ENCODE measurements at places on chromosomes 2 and 18.

GRCh38 chr2:20645761-20646160 is 5.1 kb downstream of the HS1BP3 start:
- DNase-seq = no peak

DNA sequence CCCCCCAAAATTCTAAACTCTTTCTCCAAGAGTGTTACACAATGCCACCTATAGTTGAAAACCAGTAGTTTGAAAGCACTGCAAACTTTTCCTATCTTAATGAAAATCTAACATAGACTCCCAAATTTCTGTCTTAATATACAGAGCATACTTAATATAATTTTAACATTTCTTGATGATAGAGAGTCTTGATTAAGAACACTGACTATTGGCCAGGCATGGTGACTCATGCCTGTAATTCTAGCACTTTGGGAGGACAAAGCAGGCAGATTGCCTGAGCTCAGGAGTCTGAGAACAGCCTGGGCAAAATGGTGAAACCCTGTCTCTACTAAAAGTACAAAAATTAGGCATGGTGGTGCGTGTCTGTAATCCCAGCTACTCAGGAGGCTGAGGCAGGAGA is 34.2 kb downstream of the ASXL2 start:
- DNase-seq = no peak

DNA sequence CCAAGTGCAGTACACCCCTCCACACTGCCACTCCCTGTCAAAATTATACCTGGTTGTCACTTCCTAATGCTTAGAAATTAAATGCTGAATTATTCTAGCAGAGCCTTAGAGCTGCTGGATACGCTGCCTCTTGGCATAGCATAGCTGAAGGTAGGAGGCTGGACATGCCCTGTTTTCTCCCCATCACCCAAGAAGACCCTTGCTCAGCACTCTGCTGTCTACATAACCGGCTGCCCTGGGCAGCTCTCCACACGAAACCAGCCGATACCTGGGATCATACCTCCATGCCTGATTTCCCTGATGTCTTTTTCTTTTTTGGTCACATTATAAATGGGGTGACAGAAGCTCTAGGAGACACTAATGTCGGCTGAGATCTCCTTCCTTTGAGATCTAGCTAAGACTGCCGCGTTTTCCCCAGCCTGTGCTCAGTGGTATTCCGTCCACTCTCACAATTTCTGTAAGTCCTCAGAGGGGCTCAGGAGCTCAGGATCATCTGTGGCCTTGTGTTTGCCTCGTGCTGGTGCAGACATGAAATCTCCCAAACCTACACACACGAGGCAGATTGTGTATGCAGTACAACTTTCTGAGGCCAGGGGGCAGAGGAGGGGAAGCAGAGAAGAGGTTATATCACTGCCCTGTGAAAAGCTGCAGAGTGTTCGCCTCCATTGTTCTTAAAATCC is 13.5 kb upstream of the ZAP70 start:
- DNase-seq = no peak

GRCh38 chr2:69088466-69088865 is 75.5 kb downstream of the ANTXR1 start:
- no peak for DNase-seq

GRCh38 chr18:21257386-21257785 is 15.4 kb downstream of the GREB1L start:
- no peak for DNase-seq

DNA sequence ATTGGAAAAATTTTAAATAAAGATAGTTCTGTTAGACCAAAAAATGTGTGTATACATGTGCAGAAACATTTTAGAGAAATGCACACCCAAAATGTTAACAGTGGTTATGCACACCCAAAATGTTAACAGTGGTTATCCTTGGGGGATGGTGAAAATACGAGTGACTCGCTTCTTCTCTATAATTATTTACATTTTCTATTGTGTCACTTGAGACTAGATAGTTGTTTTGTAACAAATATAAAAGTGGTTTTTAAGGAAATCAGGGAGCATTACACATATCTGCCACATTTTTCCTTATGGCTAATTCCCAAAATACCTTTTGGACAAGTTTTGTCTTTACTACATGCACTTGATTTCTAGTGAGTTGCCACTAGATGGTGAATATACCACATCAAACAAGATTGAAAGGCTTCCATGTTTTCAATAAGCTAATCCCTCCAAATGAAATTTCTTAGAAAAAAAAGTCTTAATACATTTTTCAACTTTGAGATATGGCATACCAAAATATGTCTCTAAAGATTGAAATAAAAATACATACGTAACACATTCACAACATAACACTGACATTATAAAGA is 9.0 kb upstream of the HIBCH start:
- DNase-seq = no peak

- no peak for DNase-seq
Measured at GRCh38 chr2:47034973-47035609, 119.5 kb upstream of the MCFD2 start.

DNA sequence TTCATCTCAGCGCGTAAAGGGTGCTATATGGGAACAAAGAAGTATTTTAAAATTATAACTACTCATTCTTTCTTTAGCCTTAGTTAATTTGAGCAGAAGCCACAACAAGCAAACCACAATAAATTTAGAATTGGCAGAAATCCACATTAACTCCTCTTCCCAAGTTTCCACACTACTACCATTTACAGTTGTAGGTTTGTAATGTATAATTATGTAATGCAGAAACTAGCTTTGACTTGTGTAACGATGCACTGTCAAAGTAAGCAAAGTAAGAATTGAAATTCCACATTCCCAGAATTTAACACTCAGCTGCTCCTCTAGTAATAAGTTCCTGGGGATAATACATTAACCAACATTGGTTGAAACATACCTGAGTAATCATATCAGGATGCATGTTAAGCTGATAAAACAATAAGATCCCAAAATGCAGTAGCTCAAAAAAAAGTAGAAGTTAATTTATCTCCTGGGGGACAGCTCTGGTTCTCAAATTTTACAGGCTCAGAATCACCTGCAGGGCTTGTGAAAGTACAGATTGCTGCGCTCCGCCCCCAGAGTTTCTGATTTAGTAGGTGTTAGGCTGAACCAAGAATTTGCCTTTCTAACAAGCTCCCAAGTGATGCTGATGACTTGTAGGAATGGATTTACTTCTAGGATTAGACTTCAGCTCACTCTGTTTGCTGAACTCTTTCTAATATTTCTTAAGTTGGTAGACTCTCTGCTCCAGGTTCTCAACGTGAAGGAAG is 9.9 kb downstream of the GRP start:
- DNase-seq = no peak

GRCh38 chr2:29916571-29916970 is 4.8 kb downstream of the ALK start:
- DNase-seq = no peak

GRCh38 chr2:100429726-100430125 is 12.3 kb upstream of the CHST10 start:
- DNase-seq = no peak

DNA sequence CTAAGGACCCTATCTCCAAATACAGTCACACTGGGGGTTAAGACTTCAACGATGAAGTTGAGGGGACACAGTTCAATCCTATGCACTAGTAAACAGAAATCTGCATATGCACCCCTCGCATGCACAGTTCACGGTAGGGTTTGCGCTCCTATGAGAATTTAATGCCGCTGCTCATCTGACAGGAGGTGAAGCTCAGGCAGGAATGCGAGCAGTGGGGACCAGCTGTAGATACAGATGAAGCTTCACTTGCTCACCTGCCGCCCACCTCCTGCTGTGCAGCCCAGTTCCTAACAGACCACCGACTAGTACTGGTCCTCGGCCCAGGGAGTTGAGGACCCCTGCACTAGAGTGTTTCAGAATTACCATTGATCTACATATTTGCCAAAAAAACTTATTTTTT is 40.0 kb upstream of the FAHD2A start:
- DNase-seq = no peak

GRCh38 chr2:74513605-74514367 is 464 bp upstream of the TLX2 start:
- DNase-seq = no peak

GRCh38 chr18:76658627-76659026 is 163.6 kb upstream of the ZNF516 start:
- no peak for DNase-seq

DNA sequence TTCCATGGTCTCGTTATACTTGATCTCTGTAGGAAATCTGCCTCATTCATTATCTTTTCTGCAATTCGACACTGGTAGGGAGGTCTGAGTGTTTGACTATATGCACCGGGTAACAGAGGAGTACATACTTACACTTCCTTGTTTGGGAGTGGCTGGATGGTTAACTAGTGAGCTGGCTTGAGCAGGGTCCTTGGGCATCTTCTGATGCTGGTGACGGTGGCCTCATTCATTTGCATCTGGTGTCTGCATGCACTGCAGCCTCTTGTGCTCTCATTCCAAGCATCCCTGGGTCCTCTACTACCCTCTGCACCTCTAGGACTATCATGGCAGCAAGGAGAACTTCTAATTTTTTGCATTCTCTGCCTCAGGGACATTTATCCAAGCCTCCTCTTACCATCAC is 100.0 kb upstream of the TCF4 start:
- DNase-seq = no peak

DNA sequence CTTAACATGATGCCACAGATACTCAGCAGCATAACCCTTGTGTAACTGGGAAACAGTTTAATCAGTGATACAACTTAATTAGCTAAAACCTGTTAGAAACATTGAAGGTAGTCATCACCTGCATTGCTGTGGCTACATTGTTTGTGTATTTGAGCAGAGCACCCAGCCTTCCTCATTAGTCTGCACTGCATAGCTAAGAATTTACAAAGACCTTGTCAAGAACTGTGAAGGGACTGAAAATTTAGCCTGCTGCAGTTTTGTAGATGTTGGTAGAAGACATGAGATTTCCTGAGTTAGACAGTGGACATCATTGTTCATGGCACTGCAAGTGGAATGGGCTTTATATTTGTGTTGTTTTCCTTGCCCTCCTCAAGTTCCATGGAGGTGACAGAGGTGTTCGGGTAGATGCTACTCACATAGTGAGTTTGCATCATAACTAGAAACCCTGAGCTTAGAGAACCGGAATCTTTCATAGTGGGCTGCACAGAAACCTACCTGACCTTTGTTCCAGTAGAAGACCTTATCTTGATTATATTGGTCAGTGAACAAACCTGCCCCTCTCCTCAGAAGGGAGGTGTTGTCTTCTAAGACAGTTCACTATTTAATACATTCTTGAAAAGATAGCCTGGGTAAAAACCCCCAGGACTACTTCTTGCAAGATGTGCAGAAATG is 12.5 kb downstream of the VAPA start:
- DNase-seq = no peak

DNA sequence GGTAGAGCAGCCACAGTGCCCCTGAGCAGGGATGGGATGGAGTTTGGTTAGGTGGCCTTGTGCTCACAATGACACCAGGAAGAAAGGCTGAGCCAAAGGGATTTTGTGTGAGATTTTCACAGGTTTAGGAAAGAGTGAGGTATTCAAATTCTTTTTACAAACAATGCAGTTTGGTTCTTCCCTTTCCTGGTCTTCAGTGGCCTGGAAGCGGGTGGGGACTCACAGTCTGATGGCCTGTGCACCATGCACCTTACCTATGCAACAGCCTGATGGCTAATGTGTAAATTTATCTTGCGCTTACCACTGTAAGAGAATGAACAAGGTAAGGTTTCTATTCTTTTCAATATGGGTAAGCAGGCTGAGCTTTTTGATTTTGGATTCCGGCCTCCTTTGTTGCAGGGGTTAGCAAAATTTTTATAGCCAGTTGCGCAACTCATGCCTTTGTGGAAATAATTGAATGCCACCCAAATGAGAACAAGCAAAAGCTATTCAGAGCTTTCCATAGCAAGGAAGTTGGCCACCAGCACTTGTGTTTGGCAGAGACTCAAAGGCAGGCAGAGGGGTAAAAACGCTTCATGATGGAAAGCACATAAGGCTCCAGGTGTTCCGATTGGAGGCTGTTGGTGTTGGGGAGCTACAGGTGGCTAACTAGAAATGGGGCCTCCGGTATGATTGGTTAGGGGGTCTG is 23.8 kb upstream of the IL1R2 start:
- no peak for DNase-seq

DNA sequence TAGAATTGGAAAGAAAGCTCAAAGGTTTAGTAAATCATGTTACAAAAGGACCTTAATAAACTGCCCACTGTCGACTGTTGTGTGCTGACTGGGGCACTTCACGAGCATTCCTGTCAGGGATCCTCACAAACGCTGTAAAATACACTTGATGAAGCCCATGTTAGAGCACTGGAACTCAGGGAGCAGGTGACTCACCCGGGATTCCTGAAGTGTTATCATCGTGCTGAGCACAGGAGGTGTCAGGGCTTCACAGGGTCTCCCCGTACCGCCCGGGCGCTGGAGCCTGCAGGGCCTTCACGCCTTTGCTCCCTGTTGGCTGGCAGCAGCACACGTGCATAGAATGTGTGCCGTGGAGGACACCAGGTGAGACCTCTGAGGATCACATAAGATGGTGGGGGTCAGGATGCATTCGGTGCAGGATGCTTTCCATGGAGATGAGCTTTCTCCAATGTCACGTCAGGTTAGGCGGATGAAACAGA is 187.3 kb downstream of the SNTG2 start:
- DNase-seq = no peak

GRCh38 chr2:224958462-224958857 is 83.8 kb downstream of the DOCK10 start:
- no peak for DNase-seq

GRCh38 chr2:240568678-240569522 is 616 bp downstream of the RNPEPL1 start:
- DNase-seq = no peak

DNA sequence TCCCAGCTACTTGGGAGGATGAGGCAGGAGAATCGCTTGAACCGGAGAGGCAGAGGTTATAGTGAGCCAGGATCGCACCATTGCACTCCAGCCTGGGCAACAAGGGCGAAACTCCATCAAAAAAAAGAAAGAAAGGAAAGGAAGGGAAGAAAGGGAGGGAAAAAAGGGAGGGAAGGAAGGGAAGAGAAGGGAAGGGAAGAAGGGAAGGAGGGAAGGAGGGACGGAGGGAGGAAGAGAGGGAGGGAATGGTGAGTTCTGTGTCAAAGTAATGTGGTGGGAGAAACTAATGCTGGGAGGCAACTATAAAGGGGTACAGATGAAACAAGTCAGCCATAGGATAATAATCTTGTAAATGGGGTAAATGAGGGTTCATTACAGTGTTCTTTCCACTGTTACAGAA is 45.7 kb downstream of the MEMO1 start:
- no peak for DNase-seq

DNA sequence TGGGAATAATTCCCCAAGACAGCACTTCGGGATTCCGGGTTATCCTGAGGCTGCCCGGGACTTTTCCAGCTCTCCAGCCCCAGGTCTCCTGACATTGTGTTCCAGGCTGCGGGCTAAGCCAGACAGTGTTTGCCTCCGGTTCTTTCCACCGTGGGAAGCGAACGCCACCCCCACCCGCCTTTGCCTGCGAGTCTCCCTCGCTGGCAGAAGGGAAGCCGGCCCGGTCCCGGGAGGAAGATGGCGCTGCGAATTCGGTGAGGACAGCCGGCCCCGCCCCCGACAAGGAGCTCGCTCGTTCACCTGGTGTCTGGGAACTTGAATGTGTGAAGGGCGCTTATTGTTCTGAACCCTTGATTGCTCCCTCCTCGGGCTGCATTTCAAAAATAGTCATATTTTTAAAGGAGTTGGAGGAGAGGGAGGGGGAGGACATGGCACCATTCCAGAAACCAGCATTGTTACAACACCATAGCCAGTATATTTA is 2.9 kb downstream of the LRATD1 start:
- DNase-seq = no peak
